Brain (organoid and tissue), 16 donors: ENCODE measurements at places on chromosomes 13 and 19. TPM values are rescaled to one million over a fixed set of nuclear protein-coding genes. Genes with fewer than 3 reads are reported as not detected.

Gene ZNF471
- 1.8 TPM for polyA plus RNA-seq

Gene SIGLEC12
- 0.51 TPM for polyA plus RNA-seq

Gene ZSCAN18
- 158 TPM for polyA plus RNA-seq

Gene GDF15
- 5.2 TPM for polyA plus RNA-seq

Gene GAPDHS
- polyA plus RNA-seq = not detected

Gene NLRP4
- polyA plus RNA-seq = not detected

Gene PLEKHA4
- polyA plus RNA-seq = 3.4 TPM

Gene LILRA5
- 0.56 TPM for polyA plus RNA-seq

Gene LGI4
- 29.2 TPM for polyA plus RNA-seq

Gene GSX1
- 0.19 TPM for polyA plus RNA-seq

Gene POGLUT2
- 7.4 TPM for polyA plus RNA-seq
